ENCODE measurements at places on chromosomes 1 and 21.

DNA sequence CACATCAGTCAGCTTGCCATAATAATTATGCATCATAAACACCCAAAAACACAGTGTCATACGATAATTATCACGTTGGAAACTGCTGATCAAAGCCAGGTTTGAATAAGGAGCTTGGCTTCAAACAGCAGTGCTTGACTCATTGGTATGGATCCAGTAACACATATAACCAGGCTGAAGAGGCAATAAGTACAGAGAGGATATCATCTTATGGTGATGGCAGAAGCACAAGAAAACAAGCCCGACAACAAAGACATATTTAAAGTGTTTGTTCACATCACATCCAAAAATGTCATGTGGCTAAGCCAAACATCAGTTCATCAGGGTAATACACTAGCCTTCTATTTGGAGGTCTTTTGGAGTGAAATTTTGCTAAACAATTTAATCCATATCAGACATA, 389.7 kb downstream of the NCAM2 start:
- DNase-seq, result no peak

DNA sequence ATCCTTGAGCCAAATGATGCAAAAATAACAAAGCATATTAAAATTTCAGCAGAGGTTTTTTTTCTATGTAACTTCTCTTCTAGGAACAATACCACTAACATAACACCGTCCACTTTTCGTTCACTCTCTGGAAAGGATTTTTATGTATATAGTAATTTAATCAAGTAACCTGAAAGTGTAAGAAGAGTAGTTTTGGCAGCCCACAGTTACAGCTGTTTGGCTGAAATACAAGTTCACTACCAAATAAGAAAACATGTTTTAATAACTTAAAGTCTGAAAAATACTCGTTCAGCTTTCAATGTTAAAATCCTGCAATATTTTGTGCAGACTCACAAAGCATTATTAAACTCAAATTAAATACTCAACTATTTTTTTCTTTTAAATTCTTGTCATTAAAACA, 896.8 kb upstream of the ADGRL4 start:
- DNase-seq, result no peak

- no peak for DNase-seq
Observed at GRCh38 chr1:7690076-7690475, 81.0 kb upstream of the VAMP3 start.

DNA sequence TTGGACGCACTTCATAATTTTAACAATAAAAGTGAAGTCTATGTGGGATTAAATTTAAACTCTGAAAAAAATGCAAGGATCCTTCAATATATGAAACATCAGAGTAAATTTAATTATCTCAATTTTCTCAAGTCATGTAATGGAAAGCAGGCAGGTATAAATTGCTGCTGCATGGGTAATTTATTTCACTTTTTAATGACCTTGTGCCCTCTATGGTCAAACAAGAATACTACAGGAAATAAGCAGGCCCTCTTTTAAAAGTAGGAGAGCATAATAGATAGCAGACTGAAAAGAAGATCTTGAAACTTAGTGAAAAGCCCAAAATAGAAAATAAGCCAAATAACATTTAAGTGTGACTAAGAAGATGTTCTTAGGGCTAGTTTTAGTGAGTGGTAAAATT, 22.9 kb downstream of the BCAS2 start:
- DNase-seq, result no peak
